Activated T-helper 1 cell treated with anti-CD3 and anti-CD28 coated beads, Interleukin-2, amount 50 U/mL, for 16 hours (primary cell): ENCODE measurements at places on chromosomes 11 and 22.

DNA sequence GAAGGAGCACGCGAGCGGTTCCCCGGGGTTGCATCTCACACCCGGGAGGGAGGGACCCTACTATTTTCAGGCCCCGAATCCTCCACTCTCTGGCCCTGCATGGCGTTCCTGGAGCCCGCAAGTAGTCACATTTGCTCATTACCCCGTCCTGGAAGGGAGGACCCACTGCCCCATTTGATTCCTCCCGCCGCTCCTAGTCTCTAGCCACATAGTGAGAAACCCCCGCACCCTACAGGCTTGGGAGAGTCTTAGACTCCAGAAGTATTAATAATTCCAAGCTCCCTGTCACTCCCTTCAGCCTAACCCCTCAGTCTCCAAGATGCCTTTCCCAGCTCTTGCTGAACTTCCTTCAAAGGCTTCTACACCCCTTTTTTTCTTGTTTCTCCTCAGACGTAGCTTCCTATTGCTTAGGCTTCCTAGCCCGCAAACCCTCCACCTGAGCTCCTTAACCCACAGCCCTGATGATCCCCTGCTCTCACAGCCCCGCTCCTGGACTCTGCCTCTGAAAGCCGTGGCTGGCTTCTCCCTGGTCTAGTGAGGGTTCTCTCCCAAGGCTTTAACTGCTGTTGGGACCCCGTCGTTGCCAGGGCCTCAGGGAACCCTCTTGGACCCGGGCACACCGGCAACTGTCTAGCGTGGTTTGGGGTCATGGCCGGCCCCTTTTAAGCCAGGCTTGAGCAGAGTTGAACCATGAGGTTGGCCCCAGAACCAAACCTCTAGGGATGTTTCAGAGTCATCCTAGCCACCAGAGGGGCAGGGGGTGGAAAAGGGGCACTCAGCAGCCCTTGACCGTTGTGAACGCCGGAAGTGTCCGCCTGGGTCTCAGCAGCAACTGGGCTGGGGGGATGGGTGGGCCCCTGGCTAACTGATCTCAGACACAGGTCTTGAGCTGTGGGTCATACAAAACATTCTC, 862 bp downstream of the GGA1 start:
- DNase-seq: no peak

GRCh38 chr11:104700609-104701008, 197.7 kb downstream of the CASP12 start:
- no peak for DNase-seq

DNA sequence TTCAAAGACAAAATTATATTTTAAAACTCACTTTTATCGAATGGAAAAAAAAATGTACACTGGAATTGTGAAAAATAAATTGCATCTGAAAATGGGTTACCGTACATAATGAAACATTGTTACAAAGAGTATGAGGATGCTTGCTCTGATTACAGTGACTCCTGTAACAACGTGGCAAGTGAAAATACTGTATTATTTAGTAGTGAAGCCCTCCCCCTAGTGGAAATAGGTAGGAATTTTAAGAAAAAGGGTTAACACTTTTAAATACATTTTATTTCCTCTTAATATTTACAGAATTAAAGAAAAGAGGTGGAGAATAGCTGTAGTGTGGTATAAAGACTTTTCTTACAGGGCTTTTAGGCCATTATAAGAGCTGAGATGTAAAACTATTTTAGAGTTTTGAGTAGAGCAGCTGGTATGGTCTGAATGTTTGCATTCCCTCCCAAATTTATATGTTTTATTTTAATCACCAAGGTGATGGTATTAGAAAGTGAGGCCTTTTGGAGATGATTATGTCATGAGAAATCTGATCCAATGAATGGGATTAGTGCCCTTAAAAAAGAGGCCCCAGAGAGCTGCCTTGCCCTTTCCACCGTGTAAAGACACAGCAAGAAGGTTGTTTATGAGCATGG, 25.2 kb downstream of the FAM76B start:
- no peak for DNase-seq

GRCh38 chr11:126308271-126308671, 4.4 kb downstream of the DCPS start:
- DNase-seq: no peak

DNA sequence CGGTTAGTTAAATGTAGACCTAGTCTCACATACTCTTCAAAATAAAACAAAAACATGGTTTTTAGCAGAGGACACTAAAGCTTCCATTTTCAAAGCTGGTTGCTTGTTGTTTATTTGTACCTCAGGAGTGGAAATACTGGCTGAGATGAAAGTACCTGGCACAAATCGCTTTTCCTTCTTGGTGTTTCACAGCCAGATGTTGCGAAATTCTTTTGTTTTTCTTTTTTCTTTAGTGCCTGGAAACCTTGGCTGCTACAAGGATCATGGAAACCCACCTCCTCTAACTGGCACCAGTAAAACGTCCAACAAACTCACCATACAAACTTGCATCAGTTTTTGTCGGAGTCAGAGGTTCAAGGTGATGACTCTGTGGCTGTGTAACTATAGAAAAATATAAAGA, 48.3 kb downstream of the KREMEN1 start:
- DNase-seq: no peak

DNA sequence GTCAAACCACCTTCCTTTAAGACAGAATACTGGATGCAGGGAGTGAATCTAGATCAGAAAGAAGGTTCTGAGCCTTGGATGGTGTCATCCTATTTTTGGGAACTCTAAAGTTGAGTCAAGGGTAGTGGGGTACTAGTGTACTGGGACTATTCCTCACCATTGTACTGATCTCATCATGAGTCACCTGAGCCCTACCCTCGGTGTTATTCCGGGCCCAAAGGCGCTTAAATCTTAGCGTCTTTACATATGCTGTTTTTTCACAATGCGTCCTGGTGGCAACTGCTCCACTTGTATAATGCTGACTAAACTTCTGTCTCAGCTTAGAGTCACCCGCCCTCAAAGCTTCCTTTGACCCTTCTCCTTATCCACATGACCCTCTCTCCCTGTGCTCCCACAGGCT, 25.3 kb upstream of the PATE1 start:
- no peak for DNase-seq

DNA sequence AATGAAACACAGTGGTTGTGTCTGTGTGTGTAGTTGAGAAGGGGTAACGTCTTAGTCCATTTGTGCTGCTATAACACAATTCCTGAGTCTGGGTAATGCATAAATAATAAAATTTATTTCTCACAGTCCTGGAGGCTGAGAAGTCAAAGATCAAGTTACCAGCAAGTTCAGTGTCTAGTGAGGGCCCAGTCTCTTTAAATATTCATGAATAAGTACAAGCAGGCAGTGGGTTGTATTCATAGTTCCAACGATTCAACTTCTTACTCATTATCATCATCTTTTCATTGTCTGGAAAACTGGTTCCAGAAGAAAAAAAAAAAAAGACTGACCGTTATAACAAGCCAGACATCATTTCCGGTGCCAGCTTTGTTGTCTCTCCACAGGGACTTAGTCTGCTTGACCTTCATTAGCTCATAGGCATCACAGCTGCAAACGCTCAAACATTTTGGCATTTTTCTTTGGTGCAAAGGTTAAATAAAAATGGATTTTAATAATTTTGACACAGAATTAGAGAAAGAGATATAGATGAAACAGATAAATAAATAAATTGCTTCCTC, 1297.5 kb downstream of the LRRC4C start:
- DNase-seq: no peak
